Stimulated activated CD4-positive, alpha-beta T cell treated with anti-CD3 and anti-CD28 coated beads, TNF-alpha, amount 100 ng/mL, for 1 hour (primary cell): ENCODE measurements at places on chromosomes 13 and 19.

- DNase-seq, result no peak
These were observed 1163.3 kb upstream of the PRR20A start for GRCh38 chr13:55977436-55977835.

GRCh38 chr13:111013196-111013595 lies 98.3 kb upstream of the ANKRD10 start:
- no peak for DNase-seq

DNA sequence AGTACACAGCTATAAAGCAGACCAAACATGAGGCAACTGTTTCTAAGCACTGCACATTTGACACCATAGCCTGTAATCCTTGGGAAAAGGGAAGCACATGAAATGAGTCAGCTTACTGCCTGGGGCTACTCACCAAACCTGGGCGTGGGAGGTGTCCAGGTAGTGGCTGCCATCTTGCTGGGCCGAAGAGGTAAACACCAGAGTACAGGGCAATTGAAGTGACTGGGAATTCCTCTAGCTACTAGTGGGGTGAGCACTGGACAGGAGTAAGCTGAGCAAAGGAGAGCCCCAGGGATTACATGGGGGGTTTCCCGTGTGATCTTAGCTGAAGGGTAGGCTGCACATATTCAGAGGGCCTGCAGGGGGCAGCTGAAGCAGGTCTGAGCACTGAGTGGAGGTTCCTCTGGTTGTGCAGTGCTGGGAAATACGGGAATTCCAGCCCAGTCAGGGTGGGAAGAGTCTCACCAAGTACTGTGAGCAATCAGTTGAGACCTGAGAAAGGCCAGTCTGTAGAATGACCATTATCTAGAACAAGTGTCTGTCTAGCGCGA lies 140.5 kb downstream of the SLC7A1 start:
- DNase-seq, result no peak

- DNase-seq, result no peak
These were observed 73.0 kb downstream of the COL4A1 start for GRCh38 chr13:110233951-110234280.
